ENCODE measurements at places on chromosomes 12 and 14.

- no peak for DNase-seq
Measured at GRCh38 chr12:116145451-116145850, 132.0 kb downstream of the MED13L start.

- peak; percentile 31 for DNase-seq
Measured at GRCh38 chr14:22898302-22899090, 15.5 kb downstream of the REM2 start.

- DNase-seq: no peak
Measured at GRCh38 chr12:3933819-3934192, 60.6 kb upstream of the PARP11 start.

GRCh38 chr14:69818758-69819191 is 21.7 kb upstream of the SLC10A1 start:
- peak; percentile 14 for DNase-seq

- no peak for DNase-seq
Measured at GRCh38 chr12:100827901-100828520, 33.4 kb downstream of the ANO4 start.

GRCh38 chr14:36859119-36859518 is 197.5 kb downstream of the PAX9 start:
- no peak for DNase-seq

- DNase-seq: no peak
Measured at GRCh38 chr14:92325835-92326234, 2.9 kb downstream of the SLC24A4 start.

GRCh38 chr14:104510794-104511611 is 68.6 kb upstream of the C14orf180 start:
- DNase-seq: no peak

- no peak for DNase-seq
Measured at GRCh38 chr12:92506460-92506859, 196.3 kb upstream of the PLEKHG7 start.

GRCh38 chr12:51911307-51911706 is 4.0 kb downstream of the ACVRL1 start:
- no peak for DNase-seq

GRCh38 chr14:102645746-102646440 is 53.4 kb downstream of the RCOR1 start:
- DNase-seq: no peak

DNA sequence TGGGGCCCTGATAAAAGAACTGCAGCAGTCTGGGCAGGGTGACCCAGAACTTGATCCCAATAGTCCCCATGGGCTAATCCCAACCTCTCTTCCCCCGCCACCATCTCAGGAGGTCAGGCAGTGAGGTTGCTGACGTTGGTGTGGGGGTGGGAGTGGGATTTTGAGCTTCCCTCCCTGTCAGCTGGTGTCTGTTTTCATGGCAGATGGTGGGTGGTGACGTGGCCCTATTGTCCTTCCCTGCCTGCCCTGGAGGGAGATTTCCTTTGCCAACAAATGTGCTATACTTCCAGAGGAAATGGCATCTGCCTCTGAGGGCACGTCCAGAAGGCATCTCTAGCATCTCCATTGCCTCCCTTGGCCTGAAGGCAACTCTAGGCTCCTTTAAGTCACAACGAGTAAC is 37.7 kb downstream of the NEUROD4 start:
- DNase-seq: no peak

- no peak for DNase-seq
Measured at GRCh38 chr14:98890556-98891340, 381.2 kb downstream of the BCL11B start.

DNA sequence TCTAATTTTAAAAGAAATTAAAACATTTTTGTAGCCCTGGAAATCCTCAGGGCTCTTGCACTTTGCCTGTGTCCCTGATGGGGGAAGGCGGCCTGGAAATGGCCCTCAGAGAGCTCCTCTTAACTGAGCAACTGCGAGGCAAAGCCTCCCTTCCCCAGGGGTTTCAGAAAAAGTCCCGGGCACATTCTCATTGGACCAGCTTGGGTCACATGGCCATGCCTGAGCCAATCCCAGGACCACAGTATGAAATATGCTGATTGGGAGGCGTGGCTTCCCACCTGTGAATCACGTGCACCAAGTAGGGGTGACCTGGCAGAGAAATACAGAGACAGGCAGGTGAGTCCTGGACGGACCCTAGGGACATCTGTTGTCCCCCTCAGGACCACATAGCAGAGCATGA is 90.4 kb upstream of the SFSWAP start:
- no peak for DNase-seq

DNA sequence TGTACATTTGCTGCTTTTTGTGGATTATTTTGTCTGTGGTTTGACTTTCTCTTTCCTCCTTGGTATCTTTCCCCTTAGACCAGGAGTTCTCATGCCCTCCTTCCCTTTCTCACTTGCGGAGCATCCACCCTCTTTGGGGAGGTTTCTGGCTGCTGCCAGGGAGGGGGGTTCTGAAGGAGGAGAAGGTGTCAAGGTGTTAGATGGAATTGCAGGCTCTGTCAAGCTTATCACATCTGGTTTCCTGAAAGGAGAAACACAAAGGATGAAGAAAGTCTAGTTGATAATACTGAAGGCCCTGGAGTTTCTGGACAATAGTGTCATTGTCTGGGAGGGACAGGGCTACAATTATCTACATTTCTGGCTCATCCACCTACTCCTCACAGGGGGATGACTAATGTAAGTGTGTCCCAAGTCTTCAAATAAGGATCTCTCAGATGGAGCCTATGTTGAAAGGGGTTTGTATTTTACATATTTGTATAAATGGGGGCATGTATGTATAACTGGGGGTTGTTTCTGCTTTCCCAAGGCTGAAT is 217.3 kb upstream of the CCDC196 start:
- DNase-seq: no peak

- no peak for DNase-seq
Measured at GRCh38 chr14:41916313-41916712, 309.6 kb downstream of the LRFN5 start.

- no peak for DNase-seq
Measured at GRCh38 chr12:95956557-95957145, 13.5 kb downstream of the AMDHD1 start.

DNA sequence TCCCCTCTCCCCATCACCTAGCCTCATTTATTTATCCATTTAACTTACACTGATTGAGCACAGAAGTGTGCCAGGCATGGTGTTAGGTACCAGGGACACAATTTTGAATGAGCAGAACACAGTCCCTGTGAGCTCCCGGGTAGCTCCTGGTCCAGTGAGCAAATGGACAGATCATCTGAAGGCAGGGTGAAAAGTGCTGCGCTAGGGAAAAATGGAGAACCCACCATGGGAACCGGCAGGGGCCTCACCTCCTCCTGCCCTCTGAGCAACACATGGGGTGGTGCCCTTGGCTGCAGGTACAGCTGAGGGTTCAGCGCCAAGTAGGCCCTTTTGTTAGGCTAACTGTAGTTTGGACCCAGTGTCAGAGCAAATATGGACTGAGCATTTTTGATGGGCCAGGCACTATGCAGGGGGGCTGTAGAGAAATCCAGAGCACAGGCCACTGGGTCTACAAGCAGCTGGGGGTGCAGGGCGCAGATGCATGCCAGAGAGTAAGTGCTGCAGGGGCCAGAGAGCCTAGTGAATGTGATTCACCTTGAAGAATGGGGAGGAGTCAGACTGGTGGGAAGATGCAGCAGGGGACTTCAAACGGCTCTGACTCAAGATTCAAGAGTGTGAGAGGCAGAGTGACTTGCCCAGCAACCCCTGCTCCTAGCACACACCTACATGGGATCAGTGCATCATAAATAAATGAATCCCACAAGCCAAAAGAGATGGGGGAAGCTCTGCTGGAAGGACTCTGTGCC is 28.2 kb downstream of the LTBP2 start:
- no peak for DNase-seq

GRCh38 chr14:52876311-52876710 is 74.5 kb downstream of the FERMT2 start:
- DNase-seq: peak; percentile 50

- DNase-seq: no peak
Measured at GRCh38 chr12:105336411-105336810, 5.9 kb downstream of the C12orf75 start.

GRCh38 chr14:92491782-92492181 is 21.8 kb upstream of the RIN3 start:
- DNase-seq: no peak

DNA sequence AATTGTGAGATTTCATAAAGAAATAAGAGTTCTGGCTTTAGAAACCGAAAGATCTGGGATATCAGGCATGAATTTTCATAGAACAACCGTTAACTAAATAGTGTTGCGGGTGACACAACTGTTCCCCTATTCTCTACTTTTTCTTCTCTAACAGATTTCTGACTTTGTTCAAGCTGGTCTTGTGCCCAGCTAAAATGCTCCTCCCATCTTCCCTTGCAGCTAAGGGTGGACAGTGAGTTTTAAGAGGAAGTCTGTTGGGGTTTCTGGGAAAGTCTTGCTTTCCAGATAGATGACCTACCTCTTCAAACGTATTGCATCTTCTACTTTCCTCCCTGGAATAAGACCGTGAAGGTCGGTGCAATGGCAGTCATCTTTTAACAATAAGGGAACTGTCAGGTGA is 18.7 kb downstream of the CCDC63 start:
- DNase-seq: no peak
